Activated CD4-positive, alpha-beta T cell treated with anti-CD3 and anti-CD28 coated beads, Interleukin-2, amount 50 U/mL, for 48 hours (primary cell): ENCODE measurements at places on chromosomes 5 and 9.

DNA sequence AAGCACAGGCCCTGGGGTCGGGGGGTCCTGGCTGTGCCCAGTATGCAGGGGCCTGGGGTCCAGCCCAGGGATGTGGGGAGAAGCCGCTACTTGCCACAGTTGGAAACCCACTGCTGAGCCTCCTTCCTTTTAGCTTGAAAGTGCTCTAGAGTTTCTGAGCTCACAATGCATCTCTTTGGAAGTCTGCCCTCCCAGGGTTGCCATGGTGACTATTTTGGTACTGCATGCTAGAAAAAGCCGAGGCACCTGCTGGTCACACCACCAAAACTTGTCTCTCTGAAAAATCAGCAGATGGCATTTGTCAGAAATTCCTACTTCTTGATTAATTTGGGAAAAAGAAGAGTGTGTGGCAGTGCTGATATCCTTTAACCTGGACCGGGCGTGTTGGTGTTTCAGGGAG, 151.8 kb downstream of the SEC61B start:
- DNase-seq, result no peak

DNA sequence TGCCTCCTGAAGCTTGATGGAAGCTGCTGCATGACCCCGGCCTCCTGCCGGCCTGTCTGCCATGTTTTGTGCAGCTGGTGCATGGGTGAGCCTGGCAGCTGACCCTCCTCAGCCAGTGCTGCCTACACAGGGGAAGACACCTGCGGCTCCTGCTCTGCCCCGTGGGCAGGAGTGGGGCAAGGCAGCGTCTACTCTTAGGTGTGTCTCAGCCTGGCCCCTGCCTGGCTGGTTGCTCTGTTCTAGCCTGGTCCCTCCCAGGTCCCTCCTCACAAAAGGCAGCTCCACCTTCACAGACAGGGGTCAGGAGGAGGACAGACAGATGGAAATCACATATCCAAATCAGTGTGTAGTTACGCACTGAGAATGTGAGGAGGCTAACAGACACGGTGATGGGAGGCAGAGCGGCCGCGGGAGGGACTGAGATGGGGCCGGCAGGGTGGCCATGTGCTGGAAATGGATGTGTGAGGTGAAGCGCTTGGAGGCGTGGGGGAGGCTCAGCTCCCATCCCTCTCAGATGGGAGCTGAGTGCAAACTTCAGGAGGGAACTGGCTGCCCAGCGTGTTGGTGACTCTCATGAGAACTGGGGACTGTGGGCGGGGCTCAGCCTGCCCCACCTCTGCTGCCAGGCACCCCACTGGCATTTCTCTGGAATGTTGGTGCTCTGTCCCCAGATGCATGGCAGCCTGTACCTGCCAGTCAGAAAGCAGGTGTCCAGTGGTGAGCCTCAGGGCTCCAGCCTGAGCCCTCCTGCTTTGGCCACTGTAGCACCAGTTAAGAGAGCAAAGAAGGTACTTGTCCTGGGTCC, 43.4 kb downstream of the PPARGC1B start:
- DNase-seq, result no peak

DNA sequence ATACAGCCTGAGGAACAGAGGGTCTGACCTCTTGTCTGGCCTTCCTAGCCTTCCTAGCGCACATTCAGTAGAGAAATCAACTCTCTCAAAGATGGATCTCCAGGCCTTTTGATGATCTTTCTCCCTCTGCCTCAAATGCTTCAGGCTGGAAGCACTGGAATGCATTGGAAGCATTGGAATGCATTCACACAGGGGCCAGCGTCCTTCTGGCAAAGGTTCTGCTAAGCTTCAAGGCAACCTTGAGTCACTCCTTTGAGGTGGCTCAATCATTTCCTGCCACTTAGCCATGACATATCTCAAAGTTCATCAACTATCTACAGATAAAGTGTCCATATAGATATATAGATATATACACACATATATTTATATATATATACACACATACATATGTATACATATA, 42.9 kb downstream of the OR2K2 start:
- no peak for DNase-seq

DNA sequence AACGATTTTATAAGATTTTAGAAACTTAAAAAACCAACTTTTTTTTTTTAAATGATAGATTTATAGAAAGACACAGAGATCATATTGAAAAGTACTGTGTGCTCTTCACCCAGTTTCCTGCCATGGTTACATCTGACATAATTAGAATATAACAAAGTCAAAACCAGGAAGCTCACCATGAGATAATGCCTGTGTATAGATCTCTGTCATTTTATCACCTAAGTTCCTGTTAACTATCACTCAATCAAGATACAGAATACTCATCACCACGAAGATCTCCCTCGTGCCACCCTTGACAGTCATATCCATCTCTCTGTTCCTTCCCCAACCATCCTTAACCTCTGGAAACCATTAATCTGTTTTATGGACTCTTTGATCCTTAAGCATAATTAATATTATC, 39.1 kb downstream of the POC5 start:
- DNase-seq, result no peak

DNA sequence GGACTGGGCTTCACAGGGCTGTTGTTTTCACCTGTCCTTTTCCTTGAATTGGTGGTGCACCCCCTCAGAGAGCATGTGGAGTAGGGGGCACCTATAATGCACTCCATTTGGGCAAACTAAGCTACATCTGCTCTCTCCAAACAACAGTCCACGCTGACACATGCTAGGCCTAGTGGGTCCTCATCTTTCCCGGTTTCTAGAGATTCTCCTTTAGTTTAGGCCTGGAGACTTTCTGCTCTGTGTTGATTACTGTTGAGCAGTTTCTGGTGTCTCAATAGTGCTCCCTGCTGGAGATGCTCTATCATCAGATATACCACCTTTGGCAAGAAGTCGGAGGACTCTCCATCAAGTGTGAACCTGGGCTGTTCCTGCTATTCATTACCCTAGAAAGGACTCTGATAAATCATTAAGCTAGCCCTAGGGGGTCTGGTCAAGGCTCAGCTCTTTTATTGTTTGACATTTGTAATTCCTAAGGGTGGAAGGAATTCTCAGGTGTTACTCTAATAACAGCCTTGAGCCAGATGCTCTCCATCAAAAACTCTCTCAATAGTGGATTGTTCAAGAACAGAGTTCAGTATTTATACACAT, 64.0 kb upstream of the FYB1 start:
- peak; percentile 49 for DNase-seq

DNA sequence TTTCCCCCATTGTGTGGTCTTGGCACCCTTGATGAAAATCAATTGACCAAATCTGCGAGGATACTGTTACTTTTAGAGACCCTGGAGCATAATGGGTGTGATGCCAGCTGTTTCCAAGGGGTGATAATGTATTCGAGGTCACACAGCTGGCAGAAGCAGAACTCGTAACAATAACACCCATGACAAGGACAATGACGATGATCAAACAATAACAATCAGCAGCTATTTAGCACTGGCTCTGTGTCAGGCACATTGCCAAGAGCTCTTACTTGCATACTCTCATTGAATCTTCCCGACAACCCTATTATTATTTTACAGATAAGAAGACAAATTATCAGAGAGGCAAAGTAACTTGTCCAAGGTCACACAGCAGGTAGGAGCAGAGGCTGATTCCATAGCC, 223.7 kb upstream of the MSX2 start:
- no peak for DNase-seq

DNA sequence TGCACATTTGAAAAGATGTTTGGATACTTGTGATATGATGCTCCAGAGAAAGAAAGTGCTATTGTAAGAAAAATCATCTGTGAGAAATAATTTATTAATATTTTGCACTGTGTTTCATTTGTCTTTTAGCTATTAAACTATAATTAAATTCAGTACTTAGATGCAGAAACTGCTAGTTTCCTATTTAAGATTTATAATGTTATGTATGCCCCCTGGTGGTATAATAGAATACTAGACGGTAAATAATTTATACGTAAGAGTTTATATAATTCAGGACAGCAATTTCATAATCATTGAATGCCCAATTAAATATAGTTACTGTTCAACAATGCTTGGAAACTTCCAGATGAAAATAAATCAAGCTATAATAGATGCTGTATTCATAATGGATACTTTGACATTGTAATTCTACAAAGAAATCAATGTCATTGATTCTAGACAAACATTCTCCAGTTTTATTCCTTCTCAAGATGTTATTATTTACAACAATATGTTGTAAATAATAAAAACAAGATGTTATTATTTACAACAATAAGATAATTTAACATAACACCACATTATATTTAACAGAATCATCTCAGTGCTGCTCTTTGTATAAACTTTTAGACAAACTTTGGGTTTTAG, 101.0 kb downstream of the TMEM232 start:
- DNase-seq, result no peak

DNA sequence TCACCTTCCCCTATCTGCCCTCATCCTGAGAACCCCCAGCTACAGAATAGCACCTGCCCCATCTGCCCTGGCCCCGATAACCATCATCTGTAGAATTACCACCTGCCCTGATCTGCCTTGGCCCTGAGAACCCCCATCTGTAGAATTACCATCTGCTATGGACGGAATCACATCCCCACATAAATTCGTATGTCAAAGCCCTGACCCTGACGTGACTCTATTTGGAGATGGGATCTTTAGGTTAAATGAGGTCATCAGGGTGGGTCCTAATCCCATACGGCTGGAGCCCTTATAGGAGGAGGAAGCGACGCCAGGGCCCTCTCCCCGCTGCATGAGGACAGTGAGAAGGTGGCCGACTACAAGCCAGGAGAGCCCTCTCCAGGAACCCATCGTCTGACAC, 32.6 kb downstream of the SARDH start:
- DNase-seq, result no peak

GRCh38 chr5:96117771-96118651, 156.4 kb upstream of the ELL2 start:
- no peak for DNase-seq

DNA sequence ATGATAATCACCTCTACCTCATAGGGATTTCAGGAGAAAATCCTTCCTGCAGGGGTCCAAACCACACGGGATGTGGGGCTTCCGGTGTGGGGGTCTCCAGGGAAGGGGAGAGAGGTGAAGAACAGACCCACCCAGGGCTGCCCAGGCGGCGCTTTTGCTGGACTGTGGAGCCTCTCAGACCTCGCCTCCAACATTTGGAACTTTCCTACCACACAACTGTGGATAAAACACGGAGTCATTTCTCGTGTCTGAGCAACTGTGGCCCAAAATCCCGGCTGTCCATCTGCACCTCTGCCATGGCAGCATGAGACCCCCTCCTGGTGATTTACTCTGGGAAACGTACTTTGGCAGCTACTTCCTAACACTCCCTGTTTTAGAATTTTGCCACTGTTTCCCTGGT, 307.8 kb upstream of the IRX4 start:
- DNase-seq, result no peak

GRCh38 chr5:6518298-6519057, 69.8 kb downstream of the UBE2QL1 start:
- no peak for DNase-seq

- no peak for DNase-seq
Measured at GRCh38 chr9:108356806-108357205, 499.0 kb downstream of the ACTL7B start.

DNA sequence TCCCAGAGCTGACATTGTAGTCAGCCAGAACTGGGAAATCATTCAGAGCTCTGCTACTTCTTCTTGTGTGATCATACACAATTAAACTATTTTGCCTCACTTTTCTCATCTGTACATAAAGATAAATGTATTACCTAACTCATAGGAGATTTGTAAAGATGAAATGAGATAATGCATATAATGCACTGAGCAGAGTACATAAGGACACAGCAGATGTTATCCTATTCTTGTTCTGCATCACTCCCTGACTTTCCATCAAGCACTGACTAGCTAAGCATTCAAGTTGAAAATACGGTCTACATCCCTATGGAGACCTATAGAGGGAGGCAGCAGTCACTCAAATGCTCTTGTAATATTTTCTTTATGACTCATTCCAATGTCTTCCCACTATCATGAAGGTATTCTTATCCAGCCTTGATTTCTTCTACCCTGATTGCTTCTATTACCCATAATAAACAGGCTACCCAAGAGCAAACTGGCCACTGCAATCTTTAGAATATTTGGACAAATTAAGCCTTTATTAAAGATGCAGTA, 16.3 kb upstream of the PRR16 start:
- no peak for DNase-seq

DNA sequence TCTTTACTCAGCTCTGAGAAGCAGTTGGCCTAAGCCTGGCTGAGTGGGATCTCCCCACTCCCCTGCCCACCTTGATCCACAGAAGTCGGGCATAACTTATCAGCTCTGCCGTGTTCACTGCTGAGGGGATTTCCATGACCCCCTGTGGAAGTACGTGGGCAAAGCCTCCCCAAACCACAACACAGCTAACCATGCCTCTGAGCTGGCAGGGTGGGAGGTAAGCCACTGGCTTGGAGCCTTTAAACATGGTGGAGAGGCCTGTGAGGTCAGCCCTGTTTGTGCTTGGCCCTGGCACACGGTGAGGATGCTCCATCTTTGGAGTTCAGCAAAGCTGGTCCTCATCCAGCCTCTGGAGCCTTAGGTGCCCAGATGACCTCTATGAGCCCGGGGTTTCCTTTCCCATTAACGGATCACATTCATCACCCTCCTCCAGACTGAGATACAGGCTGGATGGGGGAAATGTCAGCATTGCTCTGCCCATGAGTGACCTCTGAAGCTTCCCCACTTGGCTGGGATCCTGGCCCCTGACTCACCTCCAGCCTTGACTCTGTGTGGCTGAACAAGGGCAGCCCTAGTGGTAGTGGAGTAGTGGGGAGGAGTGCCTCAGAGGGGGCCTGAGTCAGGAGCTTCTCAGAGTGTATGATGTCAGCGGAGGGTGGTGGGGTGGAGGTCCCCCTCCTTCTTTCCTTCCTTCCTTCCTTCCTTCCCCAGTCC, 6.2 kb downstream of the PDLIM4 start:
- DNase-seq, result no peak

DNA sequence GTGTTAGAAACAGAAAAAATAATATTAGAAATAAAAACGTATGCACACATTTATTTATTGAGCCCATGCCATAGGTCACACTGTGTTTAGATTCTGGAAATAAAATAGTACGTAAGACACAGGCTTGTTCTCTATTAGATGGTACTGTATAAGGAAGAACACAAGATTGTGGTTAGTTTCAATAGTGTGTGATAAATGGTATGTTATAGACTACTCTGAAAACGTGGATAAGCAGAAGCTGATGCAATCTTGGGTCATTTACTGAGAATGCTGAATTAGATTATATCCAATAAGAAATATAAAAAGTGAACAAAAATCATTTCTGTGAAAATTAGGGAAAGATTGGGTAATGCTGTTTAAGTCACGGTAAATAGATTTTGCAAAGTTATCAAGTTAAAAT, 1456.4 kb upstream of the ACO1 start:
- DNase-seq, result no peak

DNA sequence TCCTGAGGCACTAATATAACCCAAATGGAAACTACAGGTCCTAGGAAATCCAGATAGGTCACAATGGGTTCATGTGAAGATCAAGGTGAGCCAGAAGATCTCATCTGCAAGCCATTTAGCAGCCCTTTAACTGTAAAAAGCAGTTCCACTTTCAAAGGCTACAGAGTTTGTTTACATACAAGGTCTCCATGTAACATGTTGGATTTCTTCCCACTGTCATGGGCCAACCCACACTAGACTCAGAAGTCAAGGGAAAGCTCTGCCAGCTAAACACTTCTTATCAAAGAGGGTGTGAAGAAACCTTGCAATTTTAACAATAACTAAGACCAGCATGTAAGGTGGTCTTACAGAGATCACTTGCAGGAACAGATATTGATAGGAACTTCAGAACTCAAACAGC, 3.8 kb upstream of the CTNNAL1 start:
- DNase-seq, result no peak

GRCh38 chr9:115391168-115391825, 273.3 kb upstream of the TNC start:
- no peak for DNase-seq
